ENCODE measurements at places on chromosomes 5 and 9.
A peak's percentile ranks its signal among the peaks of the same experiment; 100 is the strongest.

GRCh38 chr5:107058803-107059202, 611.9 kb downstream of the EFNA5 start:
- DNase-seq = peak; percentile 83

- DNase-seq = no peak
These were observed 48.1 kb downstream of the SPATA31C2 start for GRCh38 chr9:88090151-88090581.

GRCh38 chr5:40521925-40522324, 157.8 kb upstream of the PTGER4 start:
- no peak for DNase-seq

GRCh38 chr5:139265001-139265400, 28.5 kb upstream of the MATR3 start:
- no peak for DNase-seq

GRCh38 chr5:150077996-150078801, 8.2 kb downstream of the CSF1R start:
- DNase-seq = no peak

DNA sequence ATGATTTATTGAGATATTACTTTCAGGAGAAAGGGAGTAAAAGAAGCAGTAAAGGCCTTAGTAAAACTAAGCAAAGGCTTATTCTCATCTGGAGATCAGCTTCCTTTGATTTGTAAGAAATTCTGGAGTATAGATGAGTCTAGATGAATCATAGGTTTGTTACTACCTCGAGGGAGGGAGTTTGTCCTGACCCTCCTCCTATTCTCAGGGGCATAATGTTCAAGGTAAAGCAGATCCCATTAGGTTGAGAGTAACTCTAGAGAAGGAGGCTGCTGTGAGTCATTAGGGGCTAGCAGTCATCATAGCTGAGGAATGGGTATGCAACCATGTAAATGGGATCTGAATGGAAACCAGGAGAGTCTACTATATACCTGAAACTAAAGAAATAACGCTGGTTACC, 155.5 kb upstream of the MOCS2 start:
- DNase-seq = no peak

GRCh38 chr9:72614067-72614466, 92.7 kb downstream of the TMC1 start:
- no peak for DNase-seq

GRCh38 chr5:16886366-16886736, 49.7 kb downstream of the MYO10 start:
- no peak for DNase-seq

- DNase-seq = no peak
These were observed 12.5 kb upstream of the SLC1A3 start for GRCh38 chr5:36593867-36594266.

DNA sequence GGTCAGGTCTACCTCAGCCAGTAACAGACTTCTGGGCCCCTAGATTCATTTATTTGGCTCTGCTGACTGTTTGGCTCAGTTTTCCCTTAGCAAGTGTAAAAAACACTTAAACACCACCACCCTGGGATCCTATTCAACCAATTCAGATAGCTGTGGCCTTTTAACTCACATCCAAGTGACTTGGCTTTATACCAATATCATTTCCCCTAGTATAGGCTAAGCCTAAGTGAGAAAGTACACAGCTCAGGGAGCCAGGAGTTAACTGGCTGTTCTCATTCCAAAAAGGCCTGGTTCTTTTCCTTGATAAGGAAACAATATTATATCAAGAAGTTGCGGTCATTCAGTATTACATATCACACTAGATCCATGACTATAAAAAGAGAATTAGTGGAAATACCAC, 163.5 kb downstream of the ARL15 start:
- DNase-seq = peak; percentile 54

DNA sequence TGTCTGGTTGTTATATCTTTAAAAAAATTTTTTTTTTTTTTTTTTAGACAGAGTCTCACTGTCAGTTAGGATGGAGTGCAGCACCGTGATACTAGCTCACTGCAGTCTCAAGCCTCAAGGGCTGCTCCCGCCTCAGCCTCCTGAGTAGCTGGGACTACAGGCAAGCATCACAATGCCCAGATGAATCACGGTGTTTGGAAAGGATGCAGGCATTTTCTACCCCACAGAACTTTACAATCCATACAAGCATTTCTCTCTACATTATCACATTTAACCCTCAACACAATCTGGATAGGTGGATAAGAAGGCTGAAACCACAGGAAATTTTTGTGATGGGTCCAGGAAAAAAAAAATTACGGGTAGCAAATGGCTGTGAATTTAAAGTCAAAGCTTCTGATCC, 5.8 kb upstream of the PCA3 start:
- DNase-seq = no peak

- DNase-seq = no peak
These were observed 26.9 kb upstream of the ITGA1 start for GRCh38 chr5:52760695-52761366.

DNA sequence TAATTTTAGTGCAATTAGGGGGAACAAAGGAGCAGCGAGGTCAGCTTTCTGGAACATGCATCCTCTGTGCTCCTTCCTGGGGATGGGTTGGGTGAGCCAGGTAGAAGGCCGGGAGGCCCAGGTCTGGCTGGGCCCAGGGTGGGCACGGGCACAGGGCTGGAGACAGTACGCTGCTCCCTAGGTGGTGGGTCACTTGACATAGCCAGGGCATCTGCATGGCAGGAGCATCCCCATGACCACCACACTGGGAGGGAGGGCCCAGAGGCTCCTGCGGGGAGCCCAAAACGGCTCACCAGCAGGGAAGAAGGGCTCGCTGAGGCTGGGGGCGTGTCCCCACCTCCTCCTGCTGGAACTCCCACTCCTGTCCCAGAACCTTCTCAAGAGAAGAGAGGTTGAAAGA, 216.8 kb downstream of the NXNL2 start:
- DNase-seq = no peak

- DNase-seq = no peak
These were observed 62.6 kb upstream of the XPA start for GRCh38 chr9:97759581-97760288.

- DNase-seq = no peak
These were observed 80.6 kb upstream of the ZBTB43 start for GRCh38 chr9:126724226-126724625.

DNA sequence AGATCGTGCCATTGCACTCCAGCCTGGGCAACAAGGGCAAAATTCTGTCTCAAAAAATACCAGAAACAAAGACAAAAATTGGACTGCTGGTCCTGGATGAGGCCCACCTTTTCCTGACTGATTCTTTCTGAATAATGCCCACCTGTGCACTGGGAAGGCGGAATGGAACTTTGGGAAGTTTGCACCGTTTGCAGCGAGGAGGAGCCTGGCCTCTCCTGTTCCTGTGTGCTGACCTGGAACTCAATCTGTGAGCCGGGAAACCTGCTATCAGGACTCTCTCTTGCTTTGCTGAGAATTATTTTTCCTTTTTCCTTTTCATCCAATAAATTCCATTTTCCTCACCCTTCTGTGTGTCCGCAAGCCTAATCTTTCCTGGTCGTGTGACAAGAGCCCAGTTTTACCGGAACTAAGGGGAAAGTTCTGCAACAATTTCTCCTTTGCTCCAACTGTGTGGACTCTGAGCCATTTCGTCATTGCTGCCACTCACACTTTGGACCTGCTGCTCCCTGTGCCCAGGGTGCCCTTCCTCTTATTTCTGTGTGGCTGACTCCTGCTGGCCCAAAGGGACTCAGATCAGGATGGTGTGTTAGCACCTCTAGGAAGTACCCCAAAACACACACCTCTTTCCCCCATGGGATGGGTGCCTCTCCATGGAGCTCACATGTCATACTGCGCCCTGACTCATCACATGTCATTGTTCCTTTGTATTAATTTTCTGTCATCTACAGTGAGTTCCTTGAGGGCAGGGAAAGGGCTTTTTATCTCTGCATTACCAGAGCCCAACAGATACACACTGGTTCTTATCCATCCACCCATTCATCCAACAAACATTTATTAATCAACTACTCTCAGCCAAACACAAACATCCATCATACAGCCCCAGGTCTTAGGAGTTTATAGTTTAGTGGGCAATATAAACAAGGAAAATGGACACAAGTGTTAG, 4.7 kb upstream of the GLRX start:
- no peak for DNase-seq

DNA sequence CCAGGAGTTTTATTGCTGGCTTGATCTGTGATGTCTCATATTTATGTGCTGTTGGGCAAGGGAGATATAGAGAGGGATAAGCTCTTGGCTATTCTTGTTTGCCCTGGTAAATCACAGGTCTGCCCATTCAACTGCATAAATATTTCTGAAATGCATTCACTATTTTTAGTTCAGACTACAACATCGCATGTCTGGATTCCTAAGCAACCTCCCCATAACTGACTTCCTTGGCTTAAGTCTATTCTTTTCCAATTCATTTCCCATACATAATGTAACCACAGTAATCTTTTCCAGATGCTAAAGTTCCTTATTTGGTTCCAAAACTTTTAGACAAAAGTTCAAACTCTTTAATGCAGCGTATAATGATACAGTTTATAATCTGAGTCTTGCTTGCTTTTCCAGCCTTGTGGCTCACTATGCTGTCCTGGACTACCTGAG, 321.4 kb upstream of the ACTBL2 start:
- DNase-seq = no peak

DNA sequence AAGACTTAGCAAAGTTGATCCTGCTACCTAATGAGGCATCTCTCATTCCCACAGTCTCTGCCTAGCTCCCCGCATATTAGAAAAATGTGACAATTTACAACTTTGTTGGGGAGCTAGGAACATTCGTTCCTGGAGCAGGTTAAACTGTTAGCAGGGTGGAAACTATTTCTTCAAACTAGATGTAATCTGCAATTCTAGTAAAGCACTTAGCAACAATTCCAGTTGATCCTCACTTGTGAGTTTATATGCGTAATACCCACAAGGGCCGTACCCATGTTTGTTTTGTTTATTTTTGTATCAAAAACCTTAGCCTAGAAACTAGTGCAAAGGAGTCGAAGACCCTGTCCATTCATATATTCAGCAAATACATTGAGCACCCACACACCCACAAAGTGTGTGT, 175.8 kb upstream of the DMAC1 start:
- no peak for DNase-seq

DNA sequence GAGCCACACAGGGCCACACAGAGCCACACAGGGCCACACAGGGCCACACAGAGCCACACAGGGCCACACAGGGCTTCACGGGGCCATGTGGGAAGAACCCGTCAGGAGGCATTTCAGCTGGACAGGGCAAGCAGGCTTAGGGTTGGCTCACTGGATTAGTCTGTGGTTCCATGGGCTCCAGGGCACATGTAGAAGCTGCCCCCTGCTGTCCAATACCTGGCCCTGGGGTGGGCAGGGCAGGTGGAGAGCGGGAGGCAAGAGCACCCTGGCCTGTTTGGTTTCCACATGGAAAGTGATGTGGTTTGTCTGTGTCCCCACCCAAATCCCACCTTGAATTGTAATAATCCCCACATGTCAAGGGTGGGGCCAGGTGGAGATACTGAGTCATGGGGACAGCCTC, 16.4 kb upstream of the LPCAT1 start:
- DNase-seq = no peak

DNA sequence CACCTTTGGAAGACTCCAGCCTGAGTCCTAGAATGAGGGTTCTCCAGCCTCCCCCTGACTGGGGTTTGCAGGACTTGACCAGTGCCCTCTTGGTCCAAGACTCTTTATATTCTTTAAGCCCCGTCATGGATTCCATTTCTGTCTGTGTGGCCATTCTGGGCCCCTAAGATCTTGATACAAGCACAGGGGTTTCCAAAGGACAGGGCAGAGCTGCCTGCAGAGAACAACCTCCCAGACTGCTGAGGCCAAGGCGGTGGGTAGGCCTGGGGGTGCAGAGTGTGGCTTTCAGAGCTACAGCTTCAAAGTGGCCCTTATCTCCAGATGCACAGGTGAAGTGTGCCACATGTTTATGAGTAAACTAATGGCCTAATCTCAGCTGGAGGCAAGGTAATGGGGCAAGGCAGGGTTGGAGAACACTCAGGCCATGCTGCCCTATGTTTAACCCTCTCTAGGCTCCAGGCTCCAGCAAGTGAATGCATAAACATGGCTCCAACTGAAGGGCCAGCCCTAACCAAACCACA, 32.1 kb downstream of the FOXI1 start:
- DNase-seq = no peak

- no peak for DNase-seq
These were observed 133.6 kb upstream of the CDH6 start for GRCh38 chr5:31059889-31060288.

DNA sequence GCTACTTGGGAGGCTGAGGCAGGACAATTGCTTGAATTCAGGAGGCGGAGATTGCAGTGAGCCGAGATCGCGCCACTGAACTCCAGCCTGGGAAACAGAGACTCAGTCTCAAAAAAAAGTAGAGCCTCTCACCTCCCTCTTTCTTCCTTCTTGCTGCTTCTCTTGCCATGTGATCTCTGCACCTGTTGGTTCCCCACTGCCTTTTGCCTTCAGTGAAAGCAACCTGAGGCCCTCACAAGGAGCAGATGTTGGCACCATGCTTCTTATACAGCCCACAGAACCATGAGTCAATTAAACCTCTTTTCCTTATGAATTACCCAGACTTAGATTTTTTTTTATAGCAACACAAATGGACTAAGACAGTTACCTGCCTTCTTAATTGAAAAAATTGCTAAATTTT, 45.6 kb upstream of the GLRX start:
- DNase-seq = no peak

- no peak for DNase-seq
These were observed 449.0 kb downstream of the CCDC171 start for GRCh38 chr9:16001856-16002255.

- no peak for DNase-seq
These were observed 40.2 kb downstream of the OSTF1 start for GRCh38 chr9:75128535-75128934.

DNA sequence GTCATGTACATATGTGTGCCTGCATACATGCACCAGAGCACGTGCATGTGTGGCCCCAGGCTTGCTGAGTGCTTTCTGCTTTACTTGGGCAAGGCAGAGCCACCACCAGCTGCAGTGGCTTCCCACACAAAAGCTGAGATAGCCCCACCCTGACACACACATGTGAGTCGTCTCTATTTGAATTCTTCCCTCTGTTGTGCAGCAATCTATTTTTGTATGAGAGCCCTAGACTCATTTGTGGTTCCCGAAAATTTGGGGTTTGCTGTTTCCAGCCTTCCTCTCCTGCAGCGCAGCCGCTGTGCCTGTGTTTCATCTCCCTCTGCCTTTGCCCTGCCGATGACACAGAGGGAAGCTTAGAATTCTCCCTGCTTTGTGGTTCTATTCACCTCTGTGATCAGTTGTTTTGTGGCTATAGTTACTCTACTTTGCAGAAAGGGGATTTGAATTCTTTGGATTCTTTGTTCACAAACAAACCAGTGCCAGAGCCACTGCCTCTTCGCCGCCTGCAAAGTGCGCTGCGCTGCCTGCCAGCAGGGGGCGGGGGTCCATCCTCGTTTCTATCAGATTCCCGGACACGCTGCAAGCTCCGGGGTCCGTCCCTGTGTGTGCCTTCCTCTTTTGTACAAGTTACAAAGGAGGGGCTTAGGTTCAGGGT, 95.8 kb upstream of the DAP start:
- DNase-seq = no peak

DNA sequence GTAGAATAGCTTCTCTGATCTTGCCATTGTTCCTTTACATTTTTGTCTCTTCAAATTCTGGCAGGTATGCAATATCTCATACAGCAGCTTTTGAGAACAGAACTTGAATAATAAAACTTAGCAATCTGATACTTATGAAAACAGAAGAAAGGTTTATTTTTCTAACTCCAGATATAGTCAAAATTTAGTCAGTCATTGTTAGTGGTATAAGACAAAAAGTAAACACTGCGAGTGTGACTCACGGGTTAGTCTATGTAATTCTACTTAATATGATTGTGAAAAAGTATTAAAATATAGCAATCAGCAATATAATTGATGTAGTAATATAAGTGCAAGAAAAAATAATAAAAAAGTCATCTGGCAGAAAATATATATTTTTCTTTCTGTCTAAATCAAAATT, 910.4 kb downstream of the DNAH5 start:
- no peak for DNase-seq

- DNase-seq = no peak
These were observed 9.3 kb downstream of the NXNL2 start for GRCh38 chr9:88544245-88544644.

Measured in NCI-H1092 (cell line).